Naive thymus-derived CD8-positive, alpha-beta T cell (primary cell): ENCODE measurements at places on chromosomes 5 and 9.

GRCh38 chr5:175235251-175235960 lies 208.6 kb downstream of the DRD1 start:
- DNase-seq, result no peak

DNA sequence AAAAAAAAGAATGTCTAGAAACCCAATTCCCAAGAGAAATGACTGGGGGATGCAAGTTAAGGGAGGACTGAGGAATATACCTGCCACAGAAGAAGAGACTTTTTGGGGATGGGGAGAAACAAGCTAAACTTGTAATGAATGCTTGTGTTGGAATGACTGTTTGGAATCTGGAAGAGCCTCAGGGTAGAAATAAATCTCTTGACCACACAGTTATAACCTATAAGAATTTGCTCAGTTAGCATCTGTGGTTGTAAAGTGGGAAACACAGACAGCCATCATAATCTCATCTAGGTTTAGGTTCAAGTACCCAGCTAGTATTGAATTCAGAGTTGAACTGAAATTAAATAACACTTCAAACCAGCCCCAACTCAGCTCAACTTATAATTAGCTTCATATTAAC lies 678.3 kb upstream of the CHD1 start:
- no peak for DNase-seq

- DNase-seq, result no peak
These were observed 86.1 kb downstream of the ADAMTS2 start for GRCh38 chr5:179258922-179259730.

GRCh38 chr5:145750199-145750598 lies 84.9 kb downstream of the PRELID2 start:
- DNase-seq, result no peak

DNA sequence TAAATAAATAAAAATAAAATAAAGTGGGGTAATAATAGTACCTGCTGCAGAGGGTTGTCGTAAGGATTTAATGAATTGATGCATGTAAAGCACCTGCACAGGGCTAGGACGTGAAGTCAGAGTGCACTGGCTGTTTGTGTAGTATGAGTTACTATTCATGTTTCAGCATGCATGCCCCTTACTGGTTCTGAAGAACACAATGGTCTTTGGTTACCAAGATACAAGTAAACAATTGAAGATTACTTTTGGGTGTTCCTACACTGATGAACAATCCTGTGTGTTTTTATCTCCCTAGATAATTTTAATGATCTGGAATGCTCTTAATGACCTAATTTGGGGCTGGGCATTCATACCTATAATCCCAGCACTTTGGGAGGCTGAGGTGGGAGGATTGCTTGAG lies 23.2 kb upstream of the PRRC2B start:
- DNase-seq, result no peak

GRCh38 chr5:59506285-59506877 lies 387.1 kb downstream of the PDE4D start:
- DNase-seq, result no peak

DNA sequence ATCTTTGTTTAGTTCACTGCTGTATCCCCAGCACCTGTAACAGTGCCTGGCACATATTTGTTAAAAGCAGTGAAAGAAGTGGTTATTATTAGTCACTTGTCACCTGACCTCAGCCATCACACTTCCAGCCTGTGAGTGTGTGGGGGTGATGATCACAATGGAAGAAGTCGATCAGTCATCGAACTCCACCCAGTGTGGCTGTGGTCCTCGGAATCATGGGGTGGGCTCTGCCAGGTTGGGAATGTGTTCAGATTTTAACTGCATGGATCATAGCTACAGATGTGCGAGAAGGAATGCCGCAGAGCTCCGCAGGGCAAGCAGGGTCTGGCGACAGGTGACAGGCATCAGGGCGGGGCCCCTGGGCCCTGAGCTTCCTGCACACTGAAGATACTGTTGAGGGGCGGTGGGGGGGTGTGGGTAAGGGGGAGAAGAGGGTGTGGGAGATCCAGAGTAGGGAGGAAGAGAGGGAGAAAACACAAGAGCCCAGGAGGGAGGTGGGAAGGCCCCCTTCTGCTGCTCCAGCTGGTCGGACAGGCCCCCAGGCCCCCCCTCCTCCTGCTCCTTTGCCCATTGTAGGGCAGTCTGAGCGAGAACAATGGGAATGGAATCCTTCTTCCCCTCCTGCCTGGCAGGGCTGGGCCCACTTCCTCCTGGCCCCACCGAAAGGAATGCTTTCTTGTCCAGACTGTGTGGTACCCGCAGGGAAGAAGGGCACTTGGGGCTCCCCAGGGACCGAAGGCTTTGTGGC lies 89.6 kb downstream of the SPRY4 start:
- no peak for DNase-seq

DNA sequence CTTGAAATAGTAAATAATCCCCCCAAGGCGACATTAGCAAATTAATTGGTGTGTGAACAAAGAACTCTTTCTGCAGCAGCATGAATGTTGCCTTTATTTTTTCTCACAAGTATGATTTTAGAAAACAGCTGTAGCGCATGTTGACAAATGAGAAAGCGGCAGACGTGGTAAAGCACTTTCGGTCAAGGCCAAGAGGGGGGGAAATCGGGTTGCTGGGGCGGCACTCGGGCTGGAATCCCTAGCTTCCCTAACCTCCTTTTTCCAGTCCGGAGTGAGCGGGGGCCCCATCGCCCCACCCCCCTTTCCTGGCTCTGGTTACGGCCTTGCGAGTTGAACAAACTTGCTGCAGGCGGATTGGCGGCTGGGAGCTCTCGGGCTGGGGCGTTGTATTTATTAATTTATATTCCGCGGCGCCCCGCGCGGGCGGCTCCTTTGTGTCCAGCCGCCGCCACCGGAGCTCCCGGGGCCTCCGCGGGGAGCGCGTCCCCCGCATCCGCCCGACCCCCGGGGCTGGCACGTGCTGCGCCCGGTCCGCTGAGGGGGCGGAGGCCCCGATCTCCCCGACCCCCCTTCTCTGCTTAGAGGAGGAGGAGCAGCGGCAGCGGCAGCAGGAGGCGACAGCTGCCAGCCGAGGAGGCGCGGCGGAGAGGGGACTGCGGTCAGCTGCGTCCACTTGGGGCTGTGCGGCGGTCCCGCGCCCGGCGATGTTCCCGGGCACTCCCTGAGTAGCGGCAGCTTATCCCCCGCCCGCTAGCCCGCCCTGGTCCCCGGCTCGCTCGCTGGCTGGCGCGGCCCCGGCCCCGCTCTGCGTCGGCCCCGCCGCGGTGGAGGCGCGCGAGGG lies at the start of gene RHOBTB3:
Gene RHOBTB3 (plus strand): TSS at position 607 of the 841 bp plus-strand sequence. CDS start 347 bp downstream, outside the sequence.
- DNase-seq, result peak; percentile 37

DNA sequence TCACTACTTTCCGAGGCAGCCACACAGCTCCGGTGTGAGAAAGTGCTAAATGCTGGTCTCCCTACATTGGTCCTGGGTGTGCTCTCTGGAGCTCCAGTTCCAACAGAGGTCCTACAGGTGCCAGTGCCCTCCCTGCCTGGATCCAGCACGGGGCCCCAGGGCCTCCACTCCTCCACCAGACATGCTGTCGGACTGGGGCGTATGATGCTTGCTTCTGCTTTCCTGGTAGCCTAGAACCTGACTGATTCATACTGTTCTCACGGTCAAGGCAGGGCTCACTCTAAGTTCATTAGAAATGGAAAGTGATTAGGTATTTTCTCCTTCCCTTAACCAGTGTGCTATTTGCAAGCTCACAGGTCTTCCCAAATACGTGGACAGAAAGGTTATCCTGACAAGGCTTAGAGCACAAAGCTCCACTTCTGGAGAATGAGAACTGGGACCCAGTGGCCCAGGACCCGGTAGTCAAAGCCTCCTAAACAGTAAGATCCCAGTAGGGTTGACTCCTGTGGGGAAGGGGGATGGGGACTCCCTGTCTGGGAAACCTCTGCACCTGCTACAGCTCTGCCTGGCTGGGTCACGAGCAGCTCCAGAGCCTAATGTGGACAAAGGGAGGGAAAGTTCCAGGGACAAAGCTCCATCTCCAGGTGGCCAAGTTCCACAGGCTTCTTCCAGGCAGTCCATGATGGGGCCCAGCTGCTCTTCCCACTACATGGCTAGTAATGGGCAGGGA lies 98.1 kb downstream of the PAX5 start:
- no peak for DNase-seq

DNA sequence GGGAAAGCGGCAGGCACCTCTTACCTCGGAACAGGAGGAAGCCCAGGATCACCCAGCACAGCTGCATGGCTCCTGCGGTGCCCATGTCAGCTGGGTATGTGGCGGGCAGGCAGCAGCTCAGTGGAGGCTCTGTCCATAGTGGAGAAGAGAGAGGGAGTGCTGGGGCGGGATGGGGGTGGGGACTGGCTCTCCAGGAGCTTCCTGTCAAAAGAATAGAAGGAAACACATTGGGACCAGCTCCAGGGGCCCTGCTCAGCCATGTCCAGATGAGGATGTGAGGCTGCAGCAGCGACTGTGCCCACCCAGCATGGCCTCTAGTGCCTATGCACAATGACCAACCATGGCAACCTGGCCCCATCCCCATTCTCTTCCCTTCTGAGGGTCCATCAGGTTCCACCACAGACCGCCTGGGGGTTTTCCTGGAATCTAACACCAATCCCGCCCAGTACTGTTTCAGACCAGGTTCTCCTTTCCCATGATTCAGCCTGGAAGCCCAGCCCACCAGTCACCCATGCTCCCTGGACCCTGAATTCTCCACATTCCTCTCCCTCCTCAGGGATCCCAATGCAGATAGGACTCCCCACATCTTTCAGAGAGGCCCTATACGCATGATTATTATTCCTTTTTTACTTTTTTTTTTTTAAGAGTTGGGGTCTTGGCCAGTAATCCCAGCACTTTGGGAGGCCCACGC lies at the start of gene ECSCR:
Gene ECSCR (minus strand): TSS at position 158 of the 691 bp plus-strand sequence. CDS start 73 bp downstream, at position 85.
- no peak for DNase-seq

GRCh38 chr9:134061019-134061687 lies 6.7 kb downstream of the BRD3 start:
- DNase-seq, result no peak

GRCh38 chr9:130294664-130295063 lies 29.1 kb downstream of the HMCN2 start:
- DNase-seq, result no peak

- DNase-seq, result no peak
These were observed 3.8 kb upstream of the MSMP start for GRCh38 chr9:35757892-35758275.

DNA sequence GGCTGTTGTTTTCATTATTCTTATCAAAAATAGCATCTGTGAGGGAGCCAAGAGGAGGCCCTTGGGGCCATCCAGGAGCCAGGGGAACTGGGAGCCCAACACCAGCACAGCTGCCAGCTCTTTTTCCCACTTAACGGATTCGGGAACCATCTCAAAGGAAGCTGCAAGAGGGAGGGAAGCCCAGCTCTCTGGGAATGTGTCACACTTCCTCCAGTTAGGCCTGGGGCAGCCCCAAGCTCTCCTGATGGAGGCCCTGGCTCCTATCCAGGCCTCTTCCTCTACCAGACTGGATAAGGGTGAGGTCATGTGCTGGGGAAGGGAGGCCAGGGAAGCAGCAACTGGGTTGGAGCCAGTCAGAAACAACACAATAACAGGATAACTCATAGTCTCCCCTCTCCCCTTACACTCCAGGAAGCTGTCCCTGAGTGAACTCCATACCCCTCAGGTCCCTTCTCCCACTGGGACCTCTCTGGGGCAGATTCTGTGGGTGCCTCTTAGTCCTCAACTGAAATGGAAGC lies 12.7 kb downstream of the CSF2 start:
- no peak for DNase-seq

DNA sequence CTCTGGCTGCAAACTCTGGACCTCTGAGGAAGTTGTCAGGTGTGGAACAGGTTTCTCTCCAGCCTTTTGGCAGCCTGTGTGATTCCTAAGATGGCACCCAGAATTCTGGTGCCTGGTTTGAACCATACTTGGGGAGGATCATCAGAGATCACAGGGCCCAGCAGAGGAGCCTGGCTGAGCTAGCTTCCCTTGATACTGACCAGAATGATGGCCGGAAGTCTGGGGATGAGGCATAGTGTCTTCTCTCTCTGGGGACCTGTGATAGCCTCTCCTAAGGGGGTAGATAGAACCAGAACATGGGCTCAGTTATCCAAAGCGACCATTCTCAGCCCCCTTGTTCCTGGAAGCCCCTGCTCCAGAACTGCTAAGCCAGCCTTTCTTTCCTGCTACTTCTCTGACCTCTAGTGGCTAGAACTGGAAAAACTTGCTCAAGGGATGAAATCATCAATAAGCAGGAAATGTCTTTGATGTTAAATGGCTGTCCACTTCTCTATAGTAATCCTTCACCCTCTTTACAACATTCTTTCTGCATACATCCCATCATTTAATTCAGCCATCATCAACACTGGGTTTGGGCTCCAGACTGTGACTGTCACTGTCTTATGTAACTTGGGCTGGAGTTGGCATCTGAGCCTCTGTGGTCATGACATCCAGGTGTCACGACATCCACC lies 55.1 kb downstream of the C9orf152 start:
- peak; percentile 27 for DNase-seq

GRCh38 chr5:9188131-9188530 lies 357.7 kb downstream of the SEMA5A start:
- no peak for DNase-seq

- DNase-seq, result no peak
These were observed 39.7 kb upstream of the SPRY4 start for GRCh38 chr5:142364251-142365145.

- peak; percentile 15 for DNase-seq
These were observed 64.1 kb downstream of the OSTF1 start for GRCh38 chr9:75152416-75152815.

- no peak for DNase-seq
These were observed 815 bp downstream of the PDZD2 start for GRCh38 chr5:31639481-31640411.
